Gastroesophageal sphincter (tissue), 4 donors: ENCODE measurements at places on chromosomes 16 and 17.
A peak's percentile ranks its signal among the peaks of the same experiment; 100 is the strongest.

GRCh38 chr17:28402224-28402630, 3.8 kb downstream of the SLC46A1 start:
- no peak for ATAC-seq

- no peak for ATAC-seq
Observed at GRCh38 chr17:32692179-32692578, 184.7 kb downstream of the MYO1D start.

- ATAC-seq = no peak
Observed at GRCh38 chr17:59361386-59361785, 29.9 kb downstream of the YPEL2 start.

DNA sequence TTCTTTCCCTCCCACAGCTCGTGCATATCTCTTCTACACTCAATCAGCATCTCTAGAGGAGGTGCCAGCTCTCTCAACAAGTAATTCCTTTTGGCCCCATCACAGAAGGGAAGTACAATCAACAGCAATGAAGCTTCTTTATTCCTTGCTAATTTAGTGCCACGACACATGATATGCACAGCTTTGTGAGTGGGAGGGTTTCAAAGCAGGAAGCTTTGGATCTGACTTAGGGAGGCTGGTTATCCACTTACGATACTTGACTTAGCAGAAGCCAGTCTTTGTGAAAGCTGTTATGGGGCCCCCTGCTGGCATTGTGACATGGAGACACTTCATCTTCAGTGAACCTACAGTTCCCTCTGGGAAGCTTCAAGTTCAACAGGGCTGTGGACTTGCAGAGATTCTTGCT, 81.0 kb downstream of the TMEM100 start:
- peak; percentile 60 for ATAC-seq

GRCh38 chr17:21028192-21028591, 14.6 kb downstream of the USP22 start:
- no peak for ATAC-seq

- ATAC-seq = peak; percentile 76
Observed at GRCh38 chr16:53080345-53081031, 25.7 kb downstream of the CHD9 start.

DNA sequence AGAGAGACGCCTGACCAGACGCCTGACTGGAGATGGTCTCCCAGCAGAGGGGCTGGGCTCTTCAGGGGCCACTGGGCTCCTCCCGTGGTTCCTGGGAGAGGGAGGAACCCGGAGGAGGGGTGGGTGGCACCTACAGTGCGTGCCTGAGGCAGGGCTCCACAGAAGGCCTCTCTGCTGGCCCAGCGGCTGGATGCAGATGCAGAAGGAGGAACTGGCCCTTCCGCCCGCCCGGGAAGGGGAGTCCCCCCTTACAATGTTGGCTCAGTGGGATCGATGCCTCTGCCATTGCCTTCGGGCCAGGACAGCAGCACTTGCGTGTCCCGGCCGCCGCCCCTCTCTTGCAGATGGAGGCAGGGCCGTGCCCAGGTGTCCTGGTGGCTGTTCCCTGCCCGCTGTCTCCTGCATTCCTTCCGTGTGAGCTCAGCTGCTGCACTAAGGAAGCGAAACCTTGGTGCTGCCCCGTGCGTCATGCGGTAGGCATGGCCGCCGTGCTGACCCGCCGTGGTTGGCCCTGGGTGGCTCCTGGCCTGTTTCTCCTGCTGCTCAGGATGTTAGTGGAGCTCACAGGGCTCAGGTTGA, 15.1 kb downstream of the BAIAP2 start:
- ATAC-seq = peak; percentile 46

DNA sequence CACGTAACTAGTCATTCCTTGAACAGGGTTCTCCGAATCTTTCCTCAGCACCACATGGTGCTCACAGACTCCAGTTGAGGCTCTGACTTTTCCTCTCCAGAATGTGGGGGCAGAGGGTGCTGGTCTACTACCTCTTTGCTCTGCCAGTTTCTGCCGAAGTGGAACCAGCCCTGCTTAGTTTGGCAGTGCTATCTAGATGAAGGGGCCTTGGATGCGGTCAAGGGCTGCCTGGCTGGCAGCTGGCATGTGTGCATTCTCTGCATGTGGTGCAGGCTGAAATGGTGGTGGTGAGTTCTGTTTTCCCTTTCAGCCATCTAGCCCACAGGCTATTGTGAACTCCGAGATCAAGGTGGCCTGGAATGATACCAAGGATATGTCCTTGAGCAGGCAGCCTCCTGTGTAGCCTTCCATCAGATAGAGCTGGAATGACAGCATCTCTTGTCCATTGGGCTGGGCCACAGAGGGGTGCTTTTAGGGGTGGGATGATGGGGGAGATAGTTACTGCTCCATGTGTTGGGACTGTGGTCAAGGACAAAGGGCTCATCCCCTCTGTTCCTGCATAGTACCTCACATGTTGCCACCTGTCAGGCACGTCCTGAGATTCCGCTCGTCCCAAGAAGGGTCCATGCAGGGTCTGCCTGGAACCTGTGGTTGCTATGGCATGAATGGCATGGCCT, 2.0 kb downstream of the DYNLL2 start:
- ATAC-seq = no peak

GRCh38 chr17:2214047-2214928, 89.3 kb downstream of the SMG6 start:
- ATAC-seq = peak; percentile 67

DNA sequence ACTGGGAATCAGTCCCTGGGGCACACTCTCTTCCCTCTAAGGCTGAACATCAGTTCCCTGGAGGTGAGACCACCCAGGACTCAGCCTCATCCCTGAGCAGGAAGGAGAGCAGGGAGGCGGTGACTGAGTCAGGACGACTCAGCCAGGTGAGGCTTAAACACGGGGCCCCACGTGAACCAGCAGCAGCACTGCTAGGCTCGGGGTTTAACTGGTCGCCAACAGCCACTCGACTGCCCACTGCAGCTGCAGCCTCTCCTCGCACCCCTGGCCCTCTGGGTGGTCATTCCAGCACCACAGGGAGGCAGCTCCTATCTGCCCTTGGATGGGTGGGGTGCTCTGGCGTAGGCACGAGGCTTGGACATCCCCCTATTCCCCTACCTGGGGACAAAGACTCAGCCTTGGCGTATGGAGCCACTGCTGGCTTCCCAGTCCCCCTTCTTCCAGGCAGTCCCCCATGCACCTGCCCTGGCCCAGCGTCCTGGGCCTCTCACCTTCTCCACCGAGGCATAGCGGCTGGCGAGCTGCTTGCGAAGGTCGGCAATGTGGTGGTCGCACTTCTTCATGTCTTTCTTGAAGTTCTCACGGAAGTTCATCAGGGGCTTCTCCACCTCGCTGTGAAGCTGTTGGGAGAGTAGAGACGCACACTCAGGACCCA, 21.2 kb upstream of the RCVRN start:
- no peak for ATAC-seq

- ATAC-seq = no peak
Observed at GRCh38 chr17:49835472-49835871, 12.4 kb downstream of the TAC4 start.

- peak; percentile 35 for ATAC-seq
Observed at GRCh38 chr17:35740997-35741931, 9.8 kb downstream of the RASL10B start.

GRCh38 chr16:27973678-27974077, 89.8 kb downstream of the GSG1L start:
- ATAC-seq = no peak

DNA sequence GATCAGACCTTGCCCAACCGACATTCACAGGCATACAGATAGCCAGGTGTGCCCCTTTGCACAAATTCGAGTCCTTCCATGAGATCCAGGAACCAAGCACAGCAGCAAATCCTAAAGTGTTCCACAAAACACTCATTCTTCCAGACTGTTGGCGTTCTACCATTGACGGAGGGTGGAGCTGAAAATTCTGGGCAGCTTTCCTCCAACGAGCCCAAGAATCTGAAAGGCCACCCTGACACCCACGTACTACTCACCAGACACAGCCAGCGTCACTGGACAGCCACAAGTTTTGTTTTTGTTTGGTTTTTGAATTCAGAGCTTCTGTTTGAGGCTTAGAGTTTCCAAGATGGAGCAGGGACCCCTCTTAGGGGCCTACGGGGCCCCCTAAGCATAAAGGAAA, 83.8 kb downstream of the PMP22 start:
- ATAC-seq = no peak

DNA sequence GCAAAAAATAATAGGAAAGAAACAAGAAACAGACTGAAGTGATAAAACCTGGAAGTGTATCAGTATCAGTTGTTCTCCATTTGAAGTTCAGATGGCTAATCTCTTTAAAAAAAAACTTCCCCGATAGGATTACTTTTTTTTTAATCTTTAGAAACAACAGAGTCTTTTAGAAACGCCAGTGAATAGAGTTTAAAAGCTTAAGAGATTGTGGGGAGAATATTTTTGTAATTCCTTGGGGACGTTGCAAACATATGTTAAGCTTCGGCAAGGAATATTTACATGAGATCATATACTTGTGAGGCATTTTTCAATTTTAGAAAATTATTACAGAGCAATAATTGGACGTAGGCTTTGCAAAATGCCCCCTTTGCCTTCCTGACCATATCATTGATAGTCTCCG, 13.2 kb downstream of the MAF start:
- no peak for ATAC-seq

DNA sequence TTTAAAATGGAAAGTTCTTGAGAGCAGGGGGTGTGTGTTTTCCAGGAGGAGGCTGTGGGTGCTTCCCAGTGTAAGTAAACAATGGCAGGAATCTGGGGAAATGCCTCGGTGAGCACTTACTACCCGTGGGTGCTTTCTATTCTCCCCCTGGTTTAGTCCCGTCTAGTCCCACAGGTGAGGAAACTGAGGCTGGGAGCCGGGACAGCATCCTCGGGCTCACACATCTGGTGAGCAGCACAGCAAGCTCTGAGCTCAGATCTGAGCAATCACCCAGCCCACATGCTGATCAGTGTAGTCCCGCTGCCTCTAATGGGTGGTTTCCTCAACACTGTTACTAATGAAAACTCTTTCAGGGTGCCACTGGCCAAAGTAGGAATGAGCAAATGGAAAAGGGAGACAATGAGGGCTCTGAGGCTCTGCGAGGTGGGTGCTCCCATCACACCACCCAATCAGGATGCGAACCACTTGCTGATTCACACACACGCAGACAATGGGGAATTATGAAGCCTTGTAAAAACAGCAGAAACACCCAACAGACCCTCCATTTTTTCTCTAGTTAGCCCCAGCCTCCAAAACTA, 202.6 kb downstream of the PARN start:
- ATAC-seq = no peak

- no peak for ATAC-seq
Observed at GRCh38 chr17:8762012-8762411, 3.7 kb upstream of the SPDYE4 start.

DNA sequence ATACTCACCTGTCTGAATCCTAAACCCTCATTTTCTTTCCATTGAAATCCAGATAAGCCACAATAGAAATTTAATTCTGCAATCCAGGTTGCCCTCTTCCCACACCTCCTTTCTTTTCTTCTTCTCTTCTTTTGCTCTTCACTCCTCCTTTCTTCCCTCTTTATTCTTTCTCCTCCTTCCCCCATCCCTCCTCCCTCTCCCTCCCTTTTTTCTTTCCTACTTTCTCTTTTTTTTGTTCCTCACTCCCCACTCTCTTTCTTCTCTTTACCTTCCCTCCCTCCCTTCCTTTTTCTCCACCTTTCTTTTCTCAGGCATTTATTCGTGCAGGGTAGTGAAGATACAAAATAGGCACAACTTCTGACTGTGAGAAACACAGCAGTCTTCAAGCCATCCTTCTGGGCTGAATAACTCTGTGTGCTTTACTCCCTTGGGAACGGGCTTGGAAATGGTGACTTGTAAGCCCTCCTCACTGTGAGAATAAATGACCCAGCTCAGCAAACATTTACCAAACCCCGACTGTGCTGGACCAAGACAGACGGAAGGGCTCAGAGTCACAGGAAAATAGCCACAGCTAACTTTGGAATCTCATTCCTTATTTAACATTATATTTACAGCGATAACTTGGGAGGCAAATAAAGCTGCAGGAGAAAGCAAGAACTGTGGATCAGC, 140.8 kb downstream of the HAPSTR1 start:
- no peak for ATAC-seq

DNA sequence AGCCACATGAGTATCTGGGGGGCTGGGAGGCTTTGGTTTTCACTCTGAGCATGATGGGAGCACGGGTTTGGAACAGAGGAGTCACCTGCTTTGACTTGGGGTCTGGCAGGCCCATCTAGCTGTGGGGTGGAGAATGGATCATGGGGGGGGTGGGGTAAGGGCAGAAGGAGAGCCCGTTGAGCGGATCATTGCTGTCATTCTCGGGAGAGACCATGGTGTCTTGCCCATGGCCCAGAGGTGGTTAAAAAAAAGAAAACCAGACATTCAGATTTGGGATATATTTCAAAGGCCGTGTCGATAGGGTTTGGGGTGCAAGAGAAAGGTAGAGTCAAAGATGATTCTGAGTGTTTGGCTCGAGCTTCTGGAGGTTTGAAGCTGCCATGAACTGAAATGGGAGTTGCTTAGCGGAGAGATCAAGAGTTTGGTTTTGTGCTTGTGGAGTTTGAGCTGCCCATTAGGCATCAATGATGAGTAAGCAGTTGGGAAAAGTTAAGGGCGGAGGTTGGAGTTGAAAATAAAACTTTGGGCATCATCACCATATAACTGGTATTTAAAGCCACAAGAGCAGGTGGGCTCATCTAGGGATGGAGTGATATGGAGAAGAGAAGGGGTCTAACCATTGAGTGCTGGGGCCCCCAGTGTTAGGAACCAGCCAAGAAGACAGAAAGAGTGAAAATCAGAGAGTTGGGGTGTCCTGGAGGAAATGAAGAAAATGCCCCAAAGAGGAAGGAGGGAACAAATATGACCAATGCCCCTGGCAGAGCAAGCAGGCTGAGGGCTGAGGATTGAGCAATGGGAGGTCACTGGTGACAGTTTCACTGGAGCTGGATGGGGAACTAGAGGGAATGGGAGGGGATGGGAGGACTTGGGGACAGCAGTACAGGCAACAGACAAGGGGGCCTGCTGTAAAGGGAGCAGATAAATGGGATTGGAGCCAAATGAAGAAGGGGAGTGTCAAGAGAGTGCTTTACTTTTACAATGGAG, 1.9 kb downstream of the NOD2 start:
- peak; percentile 24 for ATAC-seq

DNA sequence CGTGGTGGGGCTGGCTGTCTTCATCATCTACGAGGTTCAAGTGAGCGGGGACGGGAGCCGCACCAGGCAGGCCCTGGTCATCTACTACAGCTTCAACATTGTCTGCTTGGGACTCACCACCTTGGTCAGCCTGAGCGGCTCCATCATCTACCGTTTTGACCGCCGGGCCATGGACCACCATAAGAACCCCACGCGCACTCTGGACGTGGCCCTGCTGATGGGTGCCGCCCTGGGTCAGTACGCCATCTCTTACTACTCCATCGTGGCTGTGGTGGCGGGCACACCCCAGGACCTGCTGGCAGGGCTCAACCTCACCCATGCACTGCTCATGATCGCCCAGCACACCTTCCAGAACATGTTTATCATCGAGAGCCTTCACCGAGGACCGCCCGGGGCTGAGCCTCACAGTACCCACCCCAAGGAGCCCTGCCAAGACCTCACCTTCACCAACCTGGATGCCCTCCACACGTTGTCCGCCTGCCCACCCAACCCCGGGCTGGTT, 5.1 kb upstream of the OTOP3 start:
- ATAC-seq = no peak
